ENCODE measurements at places on chromosomes 3 and 15. TPM values are rescaled to one million over a fixed set of nuclear protein-coding genes. Genes with fewer than 3 reads are reported as not detected.

Gene GPR156
- not detected for total RNA-seq

Gene SLC27A2
- total RNA-seq, result 54.0 TPM

Gene NXPE3
- 20.4 TPM for total RNA-seq

Gene LYZL4
- total RNA-seq, result not detected

Gene NMB
- 1.8 TPM for total RNA-seq

Gene BFSP2
- 1.2 TPM for total RNA-seq

Gene LXN
- total RNA-seq, result 7.5 TPM

Gene SMCO1
- total RNA-seq, result not detected

Gene REC114
- total RNA-seq, result not detected

DNA sequence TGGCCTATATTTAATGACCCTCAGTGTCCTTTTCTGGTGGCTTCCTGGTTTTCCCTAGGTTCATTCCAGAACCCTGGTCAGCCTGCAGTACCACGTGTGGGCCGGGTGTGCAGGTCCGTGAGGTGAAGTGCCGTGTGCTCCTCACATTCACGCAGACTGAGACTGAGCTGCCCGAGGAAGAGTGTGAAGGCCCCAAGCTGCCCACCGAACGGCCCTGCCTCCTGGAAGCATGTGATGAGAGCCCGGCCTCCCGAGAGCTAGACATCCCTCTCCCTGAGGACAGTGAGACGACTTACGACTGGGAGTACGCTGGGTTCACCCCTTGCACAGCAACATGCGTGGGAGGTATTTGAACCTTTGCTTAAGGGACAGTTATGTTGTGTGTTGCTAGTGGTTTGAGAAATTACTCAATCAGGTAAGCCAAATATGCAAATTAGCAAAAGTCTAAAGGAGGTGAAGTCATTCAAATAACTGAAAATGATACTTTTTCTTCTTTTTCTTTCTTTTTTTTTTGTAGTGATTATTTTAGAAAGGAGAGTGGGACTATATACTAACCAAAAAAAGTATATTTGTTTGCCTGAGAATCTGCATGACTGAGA, 259.2 kb downstream of the ADAMTSL3 start:
- DNase-seq, result no peak

- DNase-seq, result no peak
These were observed 60.1 kb downstream of the ATP10A start for GRCh38 chr15:25803036-25803435.

DNA sequence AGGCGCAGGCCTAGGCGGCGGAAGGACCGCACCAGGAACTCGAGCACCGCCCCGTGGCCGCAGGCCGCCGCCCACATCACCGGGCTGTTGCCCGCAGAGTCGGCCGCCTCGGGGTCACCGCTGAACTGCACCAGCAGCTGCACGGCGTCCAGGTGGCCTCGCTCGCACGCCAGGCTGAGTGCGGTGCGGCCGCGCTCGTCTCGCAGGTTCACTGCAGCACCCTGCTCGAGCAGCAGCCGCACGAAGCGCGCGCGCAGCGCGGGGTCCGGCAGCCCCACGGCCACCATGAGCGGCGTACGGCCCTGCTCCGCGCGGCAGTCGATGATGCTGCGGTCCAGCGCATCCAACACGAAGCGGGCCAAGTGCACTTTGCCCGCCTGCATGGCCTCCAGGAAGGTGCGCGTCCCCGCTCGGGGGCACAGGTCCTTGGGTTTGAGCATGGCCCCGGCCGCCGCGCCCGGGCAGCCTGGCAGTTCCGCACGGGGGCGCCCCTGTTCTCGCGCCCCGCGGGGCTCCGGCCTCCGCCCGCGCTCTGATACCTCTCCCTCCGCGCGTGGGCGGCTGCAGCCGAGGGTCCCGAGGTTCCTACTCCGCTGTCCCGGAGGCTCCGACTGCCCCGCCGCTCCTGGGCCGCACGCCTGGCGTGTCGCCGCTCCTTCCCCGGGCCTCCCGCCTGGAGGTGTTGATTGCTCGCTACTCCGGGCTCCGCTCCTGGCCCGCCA, 556 bp downstream of the ANKRD63 start:
- DNase-seq, result peak; percentile 57

DNA sequence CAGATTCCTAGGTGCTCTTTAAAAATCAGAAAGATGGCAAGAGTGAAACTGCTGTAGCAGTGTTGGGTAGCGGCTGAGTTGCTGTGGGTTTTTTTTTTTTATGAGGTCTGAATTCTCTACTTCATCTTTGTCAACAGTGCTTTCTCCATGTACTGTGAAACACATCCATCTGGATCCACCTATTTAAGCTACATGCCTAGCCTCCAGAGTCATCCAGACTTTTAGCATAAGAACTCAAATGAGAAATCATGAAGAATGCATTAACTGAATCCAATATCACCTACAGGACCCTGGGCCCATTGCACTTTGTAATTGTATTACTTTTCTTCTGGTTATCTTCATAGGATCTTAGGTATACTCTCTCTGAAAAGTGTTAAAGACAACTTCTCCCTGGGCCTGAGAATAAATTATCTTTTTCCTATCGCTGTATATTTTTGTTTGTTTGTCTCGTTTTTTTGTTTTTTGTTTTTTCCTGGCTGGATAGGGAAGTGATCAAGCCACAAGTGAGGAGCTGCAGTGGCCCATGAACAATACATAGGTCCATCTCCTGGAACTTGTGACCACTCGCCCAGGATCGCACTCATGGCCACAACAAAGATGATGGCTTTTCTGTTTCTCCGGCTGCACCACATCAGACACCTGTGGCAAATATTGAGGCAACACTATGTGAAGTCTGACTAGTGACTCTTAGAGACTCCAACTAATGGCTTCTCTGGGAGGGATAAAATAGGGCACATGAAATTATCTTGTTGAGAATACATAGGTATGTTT, 609.9 kb upstream of the AGTR1 start:
- DNase-seq, result no peak

- DNase-seq, result no peak
These were observed 15.4 kb downstream of the PAQR5 start for GRCh38 chr15:69314131-69314530.

DNA sequence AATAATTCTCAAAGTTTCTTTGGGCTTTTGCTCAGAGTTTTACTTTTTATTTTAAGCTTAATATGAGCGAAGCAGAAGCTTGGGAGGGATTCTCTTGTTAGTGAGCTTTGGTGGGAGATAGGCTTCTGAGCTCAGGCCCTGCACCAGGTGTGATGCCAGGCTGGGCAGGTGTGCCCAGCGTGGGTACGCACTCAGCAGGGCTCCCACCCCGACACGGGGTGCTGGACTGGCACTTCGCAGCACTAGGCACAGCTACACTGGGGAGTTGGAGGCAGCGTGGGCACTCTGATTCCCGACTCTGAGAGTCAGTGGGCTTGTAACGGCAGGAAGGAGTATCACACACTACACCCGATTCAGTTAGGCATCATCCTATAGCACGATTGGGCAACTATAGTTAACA, 244.0 kb downstream of the KLF13 start:
- peak; percentile 23 for DNase-seq

GRCh38 chr3:36895496-36896409, 49.1 kb downstream of the TRANK1 start:
- no peak for DNase-seq

DNA sequence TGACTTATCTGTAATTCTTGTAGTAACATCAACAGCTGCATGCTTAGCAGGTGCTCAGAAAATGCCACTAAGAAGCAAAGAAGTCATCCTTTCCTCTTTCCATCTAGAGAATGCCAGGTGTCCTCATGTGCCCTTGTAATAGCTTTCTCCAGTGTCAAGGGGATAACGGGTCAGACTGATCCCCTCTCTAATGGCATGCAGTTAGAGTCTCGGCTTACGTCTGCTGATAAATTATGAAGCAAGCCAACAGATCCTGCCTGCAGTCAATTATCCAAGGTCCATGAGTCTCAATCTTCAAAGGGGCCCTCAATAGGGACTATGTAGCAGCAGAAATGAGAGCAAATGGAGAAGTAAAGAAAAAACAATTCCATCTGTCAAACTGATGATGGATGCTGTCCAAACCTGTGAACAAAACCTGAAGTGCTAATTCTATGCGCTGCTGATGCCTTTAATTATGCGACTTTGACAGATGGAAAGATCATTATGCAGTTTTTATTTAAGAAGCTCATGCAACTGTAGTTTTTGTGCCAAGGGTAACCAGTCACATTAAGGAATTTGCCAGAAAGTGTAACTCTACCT, 162.8 kb upstream of the PEX5L start:
- no peak for DNase-seq

DNA sequence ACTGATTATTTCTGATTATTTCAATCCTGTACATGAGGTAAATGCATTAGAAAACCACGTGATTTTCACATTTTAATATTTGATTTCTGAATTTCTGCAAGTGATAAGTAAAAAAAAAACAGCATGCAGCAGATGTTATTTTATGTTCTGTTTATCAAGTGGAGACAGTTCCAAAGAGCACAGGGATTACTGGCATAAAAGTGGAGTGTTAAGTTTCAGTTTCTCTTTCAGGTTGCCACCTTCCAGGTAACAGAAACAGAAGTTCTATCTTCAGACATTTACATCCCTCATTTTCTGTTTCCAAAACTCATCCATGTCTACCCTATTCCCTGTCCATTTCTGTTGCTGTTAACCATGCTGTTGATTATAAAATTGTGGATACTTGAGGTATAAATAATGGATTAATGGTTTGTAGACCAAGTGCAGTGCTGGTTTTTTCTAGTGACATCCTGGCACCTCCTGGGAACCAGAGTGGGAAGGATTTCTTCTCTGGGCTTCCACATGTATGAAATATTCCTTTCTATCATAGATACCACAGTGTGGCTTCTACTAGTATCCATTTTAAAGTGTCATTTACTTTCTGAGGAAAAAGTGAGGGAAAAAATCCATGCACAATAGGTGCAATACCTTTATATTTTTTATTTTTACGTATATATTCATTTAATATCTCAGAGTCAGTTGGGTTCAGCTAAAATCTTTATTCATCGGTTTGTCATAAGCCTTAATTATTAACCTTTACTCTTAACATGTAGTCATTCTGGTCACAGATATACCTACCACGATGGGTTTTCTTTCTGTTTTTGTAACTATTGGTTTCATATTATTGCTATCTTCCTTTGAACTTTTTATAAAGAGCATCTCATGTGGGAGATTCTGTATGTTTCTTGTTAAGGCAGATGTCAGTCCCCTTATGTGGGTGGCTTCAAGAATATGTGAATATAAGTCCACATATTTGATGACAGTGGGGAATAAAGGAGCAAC, 1010.0 kb downstream of the SQOR start:
- DNase-seq, result no peak

DNA sequence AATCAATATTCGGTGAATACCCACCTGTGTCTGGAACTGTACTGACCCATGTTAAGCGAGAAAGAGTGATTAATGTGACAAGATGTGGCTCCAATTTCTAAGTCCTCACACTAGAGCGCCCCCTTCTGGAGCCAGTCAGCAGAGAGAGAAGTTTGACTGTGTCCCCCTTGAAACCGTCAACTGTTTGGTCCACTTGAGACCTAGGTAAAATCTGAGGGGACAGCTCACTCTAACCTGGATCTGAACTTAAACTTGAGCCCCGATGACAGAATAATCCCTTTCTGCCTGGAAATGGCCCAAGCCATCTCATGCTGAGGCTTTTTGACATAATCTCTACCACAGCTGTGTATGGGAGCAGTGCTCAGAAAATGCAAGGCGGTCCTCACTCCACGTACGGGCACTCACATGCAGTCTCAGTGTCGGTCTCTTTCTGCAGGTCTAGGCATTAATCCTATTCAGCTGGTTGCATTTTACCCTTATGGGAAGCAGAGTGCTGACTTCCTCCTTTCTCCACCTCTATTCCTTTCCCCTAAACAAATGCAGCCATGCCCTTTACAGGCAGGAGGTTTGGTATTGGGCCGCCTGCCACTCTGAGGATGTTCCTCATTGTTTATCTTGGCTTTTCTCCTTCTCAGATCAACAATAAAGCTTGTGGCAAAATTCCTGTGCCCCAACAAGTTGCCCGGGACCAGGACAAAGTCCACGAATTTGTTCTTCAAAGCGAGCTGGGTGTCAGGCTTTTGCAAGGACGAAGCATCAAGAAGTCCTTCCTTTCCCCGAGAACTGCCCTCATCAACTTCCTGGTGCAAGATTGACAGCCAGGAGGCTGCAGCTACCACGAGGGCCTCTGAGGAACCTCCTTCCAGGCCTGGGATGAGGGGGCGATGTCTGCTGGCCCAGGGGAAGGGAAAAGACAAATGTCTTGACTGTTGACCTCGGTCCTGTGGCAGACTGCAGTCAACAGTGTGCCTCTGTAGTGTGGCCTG, 47.5 kb upstream of the LIMD1 start:
- no peak for DNase-seq

DNA sequence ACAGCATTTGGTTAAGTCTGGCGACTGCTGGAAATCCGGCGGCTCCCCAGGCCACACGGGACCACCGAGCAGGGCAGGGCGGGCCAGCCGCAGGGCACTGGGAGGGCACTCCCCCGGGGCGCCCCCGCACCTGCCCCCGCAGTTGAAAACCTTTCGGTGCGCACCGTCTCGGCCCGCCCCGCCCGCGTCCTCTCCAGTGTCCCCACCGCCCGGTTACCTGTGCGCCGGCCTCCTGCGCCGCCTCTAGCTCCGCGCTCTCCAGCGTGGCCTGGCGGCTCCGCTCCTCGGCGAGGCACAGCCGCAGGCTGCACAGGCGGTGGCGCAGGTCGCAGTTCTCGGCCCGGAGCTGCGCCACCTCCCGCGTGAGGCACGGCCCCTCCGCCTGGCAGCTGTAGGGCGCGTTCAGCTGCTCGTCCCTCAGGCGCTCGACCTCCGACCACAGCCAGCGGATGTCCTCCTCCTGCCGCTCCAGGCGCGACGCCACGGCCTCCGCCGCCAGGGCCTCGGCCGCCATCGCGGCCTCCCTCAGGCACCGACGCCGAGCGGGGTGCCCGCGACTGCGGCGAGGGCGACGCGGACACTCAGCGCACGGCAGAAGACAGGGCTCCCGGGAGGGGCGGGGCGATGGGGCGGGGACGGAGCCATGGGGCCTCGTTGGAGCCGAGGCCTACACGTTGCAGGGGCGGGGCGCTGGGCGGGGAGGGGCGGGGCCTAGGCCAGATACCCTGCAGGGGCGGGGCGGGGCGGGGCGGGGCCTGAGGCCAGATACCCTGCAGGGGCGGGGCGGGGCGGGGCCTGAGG, at the start of gene TARS3:
Gene TARS3, minus strand, starts transcription at position 600 of the 801 bp plus-strand sequence. Its CDS starts 86 bp downstream, at position 514.
- peak; percentile 96 for DNase-seq

- DNase-seq, result no peak
These were observed 7.3 kb downstream of the FYCO1 start for GRCh38 chr3:45988362-45988761.

GRCh38 chr15:76942331-76942730, 10.8 kb downstream of the RCN2 start:
- DNase-seq, result no peak

GRCh38 chr15:57216288-57216687, 160.0 kb upstream of the CGNL1 start:
- no peak for DNase-seq

GRCh38 chr3:159922861-159923312, 65.7 kb upstream of the IL12A start:
- DNase-seq, result no peak

- DNase-seq, result no peak
These were observed 372.0 kb upstream of the ATP10A start for GRCh38 chr15:26234976-26235767.

- DNase-seq, result no peak
These were observed 24.9 kb downstream of the POMGNT2 start for GRCh38 chr3:43080726-43081568.
